Psoas muscle (tissue), 8 donors: ENCODE measurements at places on chromosomes 12 and 14.

DNA sequence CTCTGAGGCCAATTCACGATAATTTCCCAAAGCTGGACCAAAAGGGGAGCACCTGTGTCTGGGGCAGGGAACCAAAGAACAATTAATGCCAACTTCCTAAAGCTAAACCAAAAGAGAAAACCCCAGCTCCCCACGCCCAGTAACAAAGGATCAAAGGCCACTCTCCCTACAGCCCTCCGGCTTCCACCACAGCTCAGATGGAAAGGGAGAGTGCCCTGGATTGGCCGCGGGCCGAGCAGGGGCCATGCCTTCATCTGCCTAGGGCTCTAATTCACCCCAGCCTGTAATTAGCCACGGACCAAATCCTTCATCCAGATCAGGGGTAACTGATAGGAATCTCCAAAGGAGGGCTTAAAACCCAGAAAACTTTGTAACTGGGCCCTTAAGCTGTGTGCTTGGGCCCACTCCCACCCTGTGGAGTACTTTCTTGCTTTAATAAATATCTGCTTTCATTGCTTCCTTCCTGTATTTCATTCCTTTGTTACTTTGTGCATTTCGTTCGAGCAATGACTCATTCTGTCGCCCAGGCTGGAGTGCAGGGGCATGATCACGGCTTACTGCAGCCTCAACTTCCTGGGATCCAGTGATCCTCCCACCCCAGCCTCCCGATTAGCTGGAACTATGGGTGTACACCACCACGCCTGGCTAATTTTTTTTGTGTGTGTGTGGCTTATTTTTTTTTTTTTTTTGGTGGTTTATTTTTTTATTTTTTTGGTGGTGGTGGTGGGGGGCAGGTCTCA lies 65.5 kb upstream of the PPP4R3A start:
- DNase-seq: no peak

GRCh38 chr12:113097716-113098440 lies 37.7 kb downstream of the RASAL1 start:
- no peak for DNase-seq

DNA sequence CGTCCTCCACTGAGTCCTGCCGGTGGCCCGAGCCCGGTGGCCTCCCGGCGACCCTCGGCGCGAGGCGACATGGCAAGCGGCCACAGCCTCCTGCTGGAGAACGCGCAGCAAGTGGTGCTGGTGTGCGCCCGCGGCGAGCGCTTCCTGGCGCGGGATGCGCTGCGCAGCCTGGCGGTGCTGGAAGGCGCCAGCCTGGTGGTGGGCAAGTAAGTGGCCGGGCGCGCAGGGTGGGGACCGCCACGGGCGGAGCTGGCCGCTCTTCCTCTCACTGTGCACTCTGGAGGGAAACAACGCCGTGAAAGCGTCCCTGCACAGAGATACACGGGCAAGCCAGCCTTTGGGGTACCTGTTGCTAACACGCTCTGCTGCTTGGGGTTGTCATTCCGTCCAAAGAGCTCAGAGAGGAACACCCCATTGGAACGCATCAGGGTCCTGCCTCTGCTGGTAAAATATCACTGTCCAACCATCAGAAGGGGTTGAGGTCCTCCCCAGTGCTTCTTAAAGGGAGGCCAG lies at the start of gene AMDHD1:
Gene AMDHD1 (plus strand): TSS at position 2 of the 513 bp plus-strand sequence. CDS start 68 bp downstream, at position 70.
- peak; percentile 73 for DNase-seq

- DNase-seq: no peak
Measured at GRCh38 chr12:110373025-110373424, 30.5 kb downstream of the ANAPC7 start.

- peak; percentile 70 for DNase-seq
Measured at GRCh38 chr12:53098354-53098981, 1.0 kb downstream of the IGFBP6 start.

GRCh38 chr14:34347683-34348082 lies 114.4 kb downstream of the SPTSSA start:
- no peak for DNase-seq

- no peak for DNase-seq
Measured at GRCh38 chr12:98951406-98951805, 306.3 kb downstream of the APAF1 start.

DNA sequence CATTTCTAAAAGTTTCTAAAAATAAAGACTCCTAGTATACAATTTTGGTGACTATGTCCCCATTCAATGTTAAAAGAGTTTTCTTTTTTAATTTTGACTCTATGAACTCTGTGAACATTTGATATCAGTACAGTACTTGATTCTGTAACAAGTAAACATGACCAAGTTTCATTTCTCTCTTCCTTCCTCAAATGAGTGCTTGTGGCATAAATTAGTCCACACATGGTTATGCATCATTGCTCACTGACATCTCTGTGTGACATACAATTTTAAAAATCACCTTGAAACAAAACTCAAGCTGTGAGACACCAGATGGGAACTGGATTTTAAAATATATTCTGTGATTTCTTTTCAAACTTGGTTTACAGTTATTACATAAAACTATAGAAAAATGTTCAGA lies 253.9 kb upstream of the MDGA2 start:
- DNase-seq: no peak

- DNase-seq: no peak
Measured at GRCh38 chr12:91180582-91181395, 1.8 kb downstream of the DCN start.

GRCh38 chr12:29782285-29782870 lies 1.4 kb downstream of the TMTC1 start:
- DNase-seq: no peak

GRCh38 chr12:56208006-56208405 lies 13.7 kb downstream of the RNF41 start:
- DNase-seq: no peak

DNA sequence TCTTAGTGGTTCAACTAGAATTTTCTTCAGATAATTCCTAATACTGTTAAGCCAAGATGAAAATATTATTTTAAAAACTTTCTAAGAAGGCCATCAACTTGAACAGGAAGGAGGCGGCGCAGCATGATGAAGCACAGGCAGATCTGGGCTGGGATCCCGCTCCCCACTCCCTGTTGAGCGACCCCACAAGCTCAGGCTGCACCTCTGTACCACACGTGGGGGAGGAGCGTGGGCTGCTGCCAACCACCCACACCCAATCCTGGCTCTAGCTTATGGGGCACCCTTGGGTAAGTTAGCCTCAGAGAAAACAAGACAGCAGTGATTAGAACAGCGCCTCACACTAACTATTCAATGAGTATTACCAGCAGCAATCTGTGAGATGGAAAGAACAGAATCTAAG lies 6.0 kb downstream of the MTERF2 start:
- DNase-seq: no peak

DNA sequence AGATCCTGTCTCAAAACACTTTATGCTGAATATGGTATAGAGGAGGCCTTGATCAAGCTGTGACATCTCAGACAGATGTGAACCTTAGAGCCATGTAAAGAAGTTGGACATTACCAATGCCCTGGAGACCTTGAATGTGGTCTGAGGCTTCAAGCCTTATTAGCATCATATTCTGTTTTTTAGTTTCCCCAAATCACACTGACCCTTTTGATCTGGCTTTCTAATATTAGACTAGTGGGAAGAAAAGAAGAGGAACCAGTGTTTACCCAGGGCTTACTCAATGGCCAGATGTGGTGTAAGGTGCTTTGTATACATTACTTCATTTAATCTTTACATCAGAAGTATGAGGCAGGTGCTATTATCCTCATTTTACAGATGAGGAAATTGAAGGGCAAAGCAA lies 10.6 kb upstream of the TBPL2 start:
- no peak for DNase-seq

DNA sequence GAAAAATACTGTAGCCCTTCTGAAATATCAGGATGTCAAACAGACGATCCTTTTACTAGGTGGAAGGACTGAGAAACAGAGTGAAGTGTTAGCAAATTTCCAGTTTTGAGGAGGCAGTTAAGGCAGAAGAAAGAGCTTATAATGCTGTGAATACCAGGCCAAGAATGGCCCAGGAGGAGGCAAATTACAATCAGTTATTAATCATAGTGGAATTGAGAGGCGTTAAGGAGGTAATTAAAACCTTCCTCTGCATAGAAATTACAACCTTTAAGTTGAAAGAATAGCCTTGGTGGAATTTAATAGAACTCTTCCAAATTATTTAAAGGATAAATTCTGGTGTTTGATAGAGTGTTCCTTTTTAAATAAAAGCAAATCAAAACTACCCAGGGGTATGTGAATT lies 590.9 kb upstream of the SEL1L start:
- no peak for DNase-seq

DNA sequence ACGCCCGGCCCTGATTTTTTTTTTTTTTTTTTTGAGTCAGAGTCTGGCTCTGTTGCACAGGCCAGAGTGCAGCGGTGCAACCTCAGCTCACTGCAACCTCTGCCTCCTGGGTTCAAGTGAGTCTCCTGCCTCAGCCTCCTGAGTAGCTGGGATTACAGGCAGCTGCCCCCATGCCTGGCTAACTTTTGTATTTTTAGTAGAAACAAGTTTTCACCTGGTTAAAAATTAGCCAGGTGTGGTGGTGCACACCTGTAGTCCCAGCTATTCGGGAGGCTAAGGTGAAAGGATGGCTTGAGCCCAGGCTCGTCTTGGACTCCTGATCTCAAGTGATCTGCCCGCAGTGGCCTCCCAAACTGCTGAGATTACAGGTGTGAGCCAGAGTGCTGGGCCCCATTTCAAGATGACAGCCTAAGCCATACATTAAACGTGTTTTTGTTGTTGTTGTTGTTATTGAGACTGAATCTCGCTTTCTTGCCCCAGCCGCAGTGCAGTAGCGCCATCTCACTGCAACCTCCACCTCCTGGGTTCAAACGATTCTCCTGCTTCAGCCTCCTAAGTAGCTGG lies 42.7 kb upstream of the EAPP start:
- no peak for DNase-seq

DNA sequence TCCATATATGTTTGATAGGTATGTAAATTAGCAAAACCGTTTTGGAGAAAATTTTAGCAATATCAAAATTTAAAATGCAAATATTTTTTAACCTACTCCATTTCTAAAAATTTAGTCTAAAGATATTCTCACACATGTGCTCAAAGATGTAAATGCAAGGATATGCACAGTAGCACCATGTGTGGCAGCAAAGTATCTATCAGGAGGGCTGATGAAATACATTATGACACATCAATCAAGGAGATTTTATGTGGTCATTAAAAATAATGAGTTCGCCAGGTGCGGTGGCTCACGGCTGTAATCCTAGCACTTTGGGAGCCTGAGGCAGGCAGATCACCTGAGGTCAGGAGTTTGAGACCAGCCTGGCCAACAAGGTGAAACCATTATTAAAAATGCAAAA lies 8.0 kb upstream of the C1R start:
- no peak for DNase-seq

GRCh38 chr12:122012184-122012583 lies 9.5 kb upstream of the BCL7A start:
- no peak for DNase-seq

- peak; percentile 86 for DNase-seq
Measured at GRCh38 chr12:32661706-32662105, 17.4 kb upstream of the DNM1L start.

DNA sequence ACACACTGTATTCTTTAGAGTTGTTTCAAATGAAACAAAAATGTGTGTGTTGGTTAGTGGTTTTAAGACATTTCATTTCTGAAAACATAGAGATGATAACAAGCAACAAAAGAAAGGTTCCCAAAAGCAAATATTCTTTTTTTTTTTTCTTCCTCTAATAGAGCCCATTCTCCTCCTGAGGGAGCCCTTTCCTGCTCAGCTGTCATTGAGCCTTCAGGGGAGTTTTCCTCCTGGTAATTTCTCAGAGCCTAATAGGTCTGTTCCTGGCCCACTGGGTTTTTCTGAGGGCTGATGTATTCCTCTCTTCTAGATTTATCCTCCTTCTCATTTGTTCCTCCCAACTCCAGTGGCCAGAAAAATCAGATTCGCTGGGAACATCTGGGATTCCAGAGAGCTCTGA lies 654.5 kb downstream of the NOVA1 start:
- no peak for DNase-seq

- DNase-seq: peak; percentile 7
Measured at GRCh38 chr12:34402899-34403705, 380.8 kb downstream of the ALG10 start.

GRCh38 chr12:67573566-67573965 lies 75.0 kb upstream of the DYRK2 start:
- DNase-seq: no peak

GRCh38 chr14:77071938-77072388 lies 26.1 kb upstream of the CIPC start:
- no peak for DNase-seq

GRCh38 chr14:99865408-99865807 lies 72.2 kb downstream of the EML1 start:
- no peak for DNase-seq

DNA sequence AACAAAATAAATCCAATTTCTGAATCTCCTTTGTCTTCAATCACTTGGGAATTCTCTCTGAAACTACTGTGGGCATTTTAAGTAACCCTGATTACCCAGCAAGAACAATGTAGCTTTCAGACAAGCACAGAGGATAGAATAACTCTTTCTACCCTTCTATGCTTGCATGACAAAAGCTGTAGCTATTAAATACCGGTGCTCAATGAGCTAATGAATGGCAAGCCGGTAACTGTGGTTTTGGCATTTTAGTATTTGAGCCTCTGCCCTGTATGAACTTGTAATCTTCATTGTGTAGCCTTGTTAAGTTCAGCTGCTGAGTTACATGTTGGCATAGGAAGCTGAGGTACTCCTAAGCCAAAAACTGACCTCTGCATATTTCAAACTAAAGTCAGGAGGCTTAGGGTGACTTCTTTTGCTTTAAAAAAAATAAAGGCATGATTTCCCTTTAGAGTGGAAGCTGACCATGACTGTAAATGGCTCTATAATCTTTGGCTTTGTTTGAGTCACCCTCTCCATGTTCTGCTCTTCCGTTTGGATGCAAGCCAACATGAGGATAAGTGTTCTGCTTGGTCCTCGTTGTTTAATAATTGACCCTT lies 171.0 kb upstream of the HIF1A start:
- no peak for DNase-seq

GRCh38 chr12:126201981-126202537 lies 1136.8 kb downstream of the AACS start:
- DNase-seq: no peak

DNA sequence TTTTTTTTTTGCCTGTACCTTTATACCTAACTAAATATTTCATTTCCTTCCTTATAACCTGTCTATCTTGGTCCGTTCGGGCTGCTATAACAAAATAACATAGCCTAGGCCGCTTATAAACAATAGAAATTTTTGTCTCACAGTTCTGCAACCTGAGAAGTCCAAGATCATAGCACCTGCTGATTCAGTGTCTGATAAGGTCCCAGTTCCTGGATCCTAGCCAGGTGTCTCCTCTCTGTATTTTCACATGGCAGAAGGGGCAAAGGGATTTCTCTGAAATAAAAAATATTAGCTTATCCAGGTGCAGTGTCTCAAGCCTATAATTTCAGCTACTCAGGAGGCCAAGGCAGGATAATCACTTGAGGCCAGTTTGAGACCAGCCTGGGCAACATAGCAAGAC lies 1046.6 kb upstream of the USP15 start:
- DNase-seq: no peak
